Right renal cortex interstitium (tissue), 3 donors: ENCODE measurements at places on chromosomes 1 and 21.

GRCh38 chr1:222867316-222867715, 52.5 kb downstream of the DISP1 start:
- DNase-seq, result no peak

- DNase-seq, result no peak
These were observed 23.3 kb upstream of the FAM89A start for GRCh38 chr1:231063331-231063730.

DNA sequence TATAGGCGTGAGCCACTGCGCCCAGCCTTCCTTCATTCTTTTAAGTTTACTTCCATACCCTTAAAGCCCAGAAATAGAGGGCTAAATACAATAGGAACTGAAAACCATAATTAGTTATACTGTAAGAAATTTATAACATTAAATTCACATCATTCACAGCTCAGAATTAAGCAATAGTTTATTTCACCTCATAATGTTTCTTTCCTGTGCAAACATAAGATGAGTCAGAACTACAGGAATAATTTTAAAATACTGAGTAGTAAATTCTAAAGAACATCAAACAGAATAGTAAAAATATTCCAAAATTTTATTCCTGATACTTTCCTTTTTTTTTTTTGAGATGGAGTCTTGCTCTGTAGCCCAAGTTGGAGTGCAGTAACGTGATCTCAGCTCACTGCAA, 24.1 kb downstream of the POGZ start:
- no peak for DNase-seq

DNA sequence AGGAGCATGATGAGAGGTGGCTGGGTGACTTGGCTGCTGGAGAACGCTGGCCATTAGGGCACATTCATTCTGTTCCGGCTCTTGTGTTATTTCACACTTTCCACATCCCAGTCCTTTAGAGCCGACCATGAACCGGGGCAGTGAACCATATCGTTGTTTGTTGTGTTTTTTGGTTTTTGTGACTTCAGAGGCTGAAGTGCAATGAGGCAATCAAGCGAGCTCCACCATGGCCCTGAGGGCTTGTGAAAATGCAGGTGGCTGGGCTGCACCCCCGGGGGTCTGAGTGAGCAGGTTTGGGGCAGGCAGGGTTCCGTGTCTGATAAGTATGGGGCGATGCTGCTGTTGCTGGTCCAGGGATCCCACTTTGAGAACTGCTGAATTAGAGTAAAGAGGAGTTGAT, 23.7 kb downstream of the ABCG1 start:
- no peak for DNase-seq

GRCh38 chr1:171334024-171334640, 20.1 kb downstream of the FMO4 start:
- DNase-seq, result no peak

DNA sequence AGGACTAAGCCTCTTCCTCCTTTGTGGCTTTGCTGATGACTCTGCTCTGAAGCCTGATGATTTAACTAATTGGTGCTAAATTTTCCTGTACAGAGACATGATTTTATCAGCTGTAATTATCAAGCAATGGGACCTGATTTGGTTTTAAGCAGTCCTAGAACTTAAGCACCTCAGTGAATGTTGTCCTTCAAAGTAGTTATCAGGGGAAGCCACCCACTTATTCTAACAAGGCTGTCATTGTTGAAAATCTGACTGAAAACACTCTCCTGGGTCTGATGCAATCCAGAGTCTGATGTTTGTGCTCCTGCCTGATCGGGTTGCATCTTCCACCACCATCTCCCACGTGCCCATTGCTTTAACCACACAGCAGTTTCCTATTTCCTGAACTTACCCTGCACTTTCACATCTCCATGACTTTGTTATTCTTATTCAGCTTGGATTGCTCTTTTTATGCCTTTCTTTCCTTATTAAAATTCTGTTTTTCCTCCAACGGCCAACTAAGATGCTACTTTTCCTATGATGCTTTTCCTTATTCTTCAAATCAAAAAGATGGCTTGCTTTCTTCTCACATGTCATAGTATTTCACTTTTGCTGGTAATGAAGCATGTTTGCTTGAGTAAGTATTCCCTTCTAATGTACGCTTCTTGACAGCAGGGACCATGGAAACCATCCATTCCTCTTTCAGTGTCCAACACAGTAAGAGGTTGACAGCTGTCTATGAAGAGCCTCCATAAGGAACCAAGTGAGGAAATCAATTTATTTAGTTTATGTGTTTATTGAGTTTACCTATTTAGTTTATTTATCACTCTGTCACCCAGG, 55.0 kb downstream of the S1PR1 start:
- no peak for DNase-seq

GRCh38 chr1:165890684-165891083, 63.3 kb downstream of the UCK2 start:
- DNase-seq, result no peak

DNA sequence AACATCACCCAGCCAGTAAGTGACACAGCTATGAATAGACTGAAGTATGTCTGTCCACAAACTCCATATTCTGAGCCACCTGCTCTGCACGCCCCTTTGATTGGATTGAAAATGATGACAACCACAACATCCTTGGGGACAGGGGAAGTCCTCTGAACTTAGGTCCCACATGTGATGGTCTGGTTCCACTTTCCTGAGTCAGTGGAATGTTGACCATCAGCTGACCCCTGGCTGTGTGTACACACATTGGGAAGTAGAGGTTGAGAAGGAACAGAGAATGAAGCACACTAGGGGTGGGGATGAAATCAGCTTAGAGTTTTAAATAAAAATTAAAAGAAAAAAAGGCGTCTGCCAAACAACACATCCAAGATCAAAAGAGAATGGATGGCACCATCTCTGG, 8.0 kb upstream of the DISP3 start:
- no peak for DNase-seq

DNA sequence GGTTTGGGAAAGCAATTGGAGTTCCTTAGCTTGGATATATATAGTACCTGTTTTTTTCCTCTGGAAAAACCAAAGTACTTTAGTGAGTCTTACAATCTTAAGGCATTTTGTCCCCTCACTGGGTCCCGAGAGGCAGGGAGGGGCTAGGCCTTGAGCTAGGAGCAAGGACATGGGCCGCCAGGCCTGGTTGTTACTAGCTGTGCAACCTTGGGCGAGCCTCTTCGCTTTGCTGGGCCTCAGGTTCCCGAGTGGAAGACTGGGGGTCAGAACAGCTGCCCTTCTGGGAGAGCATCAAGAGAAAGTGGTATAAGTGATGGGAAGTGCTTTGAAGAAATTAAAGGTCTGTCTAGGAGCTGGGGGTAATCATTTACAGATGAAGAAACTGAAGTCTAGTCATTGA, 553.2 kb downstream of the KIF26B start:
- no peak for DNase-seq

DNA sequence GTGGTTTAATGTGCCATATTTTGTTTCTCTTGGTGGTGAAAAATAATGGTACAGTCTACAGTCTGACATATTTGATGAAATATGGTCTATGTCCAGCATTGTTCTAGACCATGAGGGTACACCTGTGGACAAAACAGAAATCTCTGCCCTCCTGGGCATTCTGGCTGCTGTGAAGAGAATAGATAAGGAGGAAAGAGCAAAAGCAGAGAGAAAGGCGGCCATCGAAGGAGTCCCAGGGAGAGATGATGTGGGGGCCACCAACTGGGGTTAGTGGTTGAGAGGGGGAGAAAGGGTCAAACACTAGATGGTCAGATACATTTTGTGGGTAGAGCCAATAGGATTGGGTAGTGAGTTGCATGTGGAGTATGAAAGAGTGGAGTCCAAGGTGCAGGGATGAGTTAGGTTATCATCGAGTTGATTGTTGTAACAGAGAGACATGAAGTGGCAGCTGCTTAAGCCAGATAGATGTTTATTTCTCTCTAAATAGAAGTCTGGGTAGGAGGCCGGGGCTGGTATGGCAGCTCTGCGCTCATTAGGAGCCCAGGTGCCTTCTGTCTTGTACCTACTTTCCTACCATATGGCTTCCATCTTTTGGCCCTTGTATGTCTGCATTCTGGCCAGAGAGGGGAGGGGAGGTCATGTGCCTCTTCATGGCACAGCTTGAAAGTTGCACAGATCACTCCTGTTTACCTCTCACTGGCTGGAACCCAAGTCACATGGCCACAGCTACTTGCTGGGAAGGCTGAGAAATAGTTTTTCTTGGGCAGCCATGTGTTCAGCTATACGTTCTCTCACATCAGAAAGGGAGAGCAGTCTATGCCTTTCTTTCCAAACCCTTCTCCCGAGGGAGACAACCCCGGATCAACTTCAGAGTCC, 13.0 kb downstream of the UBE4B start:
- DNase-seq, result no peak

GRCh38 chr1:224193319-224193966, 10.4 kb downstream of the DEGS1 start:
- DNase-seq, result no peak

GRCh38 chr1:8988618-8988967, 37.6 kb downstream of the SLC2A7 start:
- no peak for DNase-seq

DNA sequence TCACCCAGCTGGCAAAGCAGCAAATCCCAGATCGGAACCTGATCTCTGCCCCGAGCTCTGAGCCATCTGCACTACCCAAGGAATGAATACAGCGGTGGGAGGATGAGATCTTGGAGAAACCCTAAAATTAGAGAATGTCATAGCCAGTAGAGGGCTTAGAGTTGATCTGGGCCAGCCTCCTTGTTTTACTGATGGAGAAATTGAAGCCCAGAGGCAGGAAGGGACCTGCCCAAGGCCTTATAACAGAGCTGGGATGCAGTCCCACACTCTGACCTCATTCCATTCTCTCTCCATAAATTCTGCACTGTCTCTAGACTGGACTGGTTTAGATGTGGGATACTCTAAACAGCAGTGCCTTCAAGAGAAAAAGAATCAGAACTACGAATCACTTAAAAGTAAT, 4.8 kb upstream of the SFN start:
- no peak for DNase-seq

GRCh38 chr1:9018333-9018732, 7.9 kb downstream of the SLC2A7 start:
- peak; percentile 45 for DNase-seq

DNA sequence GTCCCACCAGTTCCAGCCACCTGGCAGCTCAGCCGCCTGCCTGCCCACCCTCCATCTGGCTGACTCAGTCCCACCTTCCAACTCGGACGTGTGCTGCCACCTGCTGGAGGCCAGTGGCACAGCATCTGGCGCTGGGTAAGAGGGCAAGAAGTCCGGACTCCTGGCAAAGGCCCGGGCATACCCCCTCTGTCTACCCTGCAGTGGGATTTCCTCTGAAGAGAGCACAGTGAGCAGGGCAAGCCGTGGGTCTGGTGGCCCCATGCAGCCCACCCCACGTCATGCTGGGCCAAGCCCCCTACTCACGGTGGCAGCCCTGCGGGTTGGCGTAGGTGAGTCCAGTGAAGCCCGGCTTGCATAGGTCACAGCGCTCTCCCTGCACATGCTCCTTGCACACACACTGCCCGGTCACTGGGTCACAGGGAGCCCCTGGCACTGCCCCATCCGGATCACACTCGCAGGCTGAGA, 24.5 kb downstream of the LAMB3 start:
- DNase-seq, result no peak

DNA sequence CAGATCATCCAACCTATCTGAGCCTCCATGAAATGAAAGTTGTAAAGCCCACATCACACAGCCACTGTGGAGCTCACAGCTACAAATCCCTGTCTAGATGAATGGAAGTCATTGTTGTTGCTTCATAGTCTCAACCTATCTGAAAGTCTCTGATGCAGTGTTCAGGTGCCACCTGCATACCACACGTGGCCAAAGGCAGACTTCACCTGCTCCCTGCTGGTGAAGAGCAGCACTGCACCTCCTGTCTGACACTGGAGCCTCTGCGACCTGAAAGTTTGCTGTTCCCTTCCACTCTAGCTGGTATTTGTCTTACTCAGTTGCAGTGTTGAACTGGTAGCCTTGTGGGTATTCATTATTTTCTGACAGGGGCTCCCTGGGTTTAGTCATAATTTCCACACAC, 18.4 kb downstream of the LORICRIN start:
- DNase-seq, result no peak

DNA sequence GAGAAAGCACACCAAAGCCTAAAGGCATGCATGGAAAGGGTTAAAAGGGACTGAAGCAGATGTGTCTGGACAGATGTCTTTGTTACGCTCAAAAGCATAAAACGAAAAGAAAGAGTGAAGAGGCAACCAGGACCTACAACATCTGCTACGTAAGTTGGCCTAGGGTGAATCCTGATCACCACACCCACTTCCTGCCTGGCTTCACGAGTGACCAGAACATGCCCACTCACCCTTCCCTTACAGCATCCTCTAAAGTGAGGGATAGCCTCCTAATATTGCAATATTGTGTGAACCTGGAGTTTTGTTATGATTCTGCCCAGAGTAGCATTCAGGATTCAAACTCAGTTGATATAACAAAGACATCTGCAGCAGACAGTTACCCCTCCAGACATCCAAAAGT, 10.6 kb upstream of the OLIG2 start:
- no peak for DNase-seq

- peak; percentile 54 for DNase-seq
These were observed 33.6 kb downstream of the SPAG17 start for GRCh38 chr1:118151312-118151937.

GRCh38 chr1:29197590-29197924, 15.9 kb upstream of the SRSF4 start:
- DNase-seq, result no peak

GRCh38 chr1:94727846-94728715, 92.1 kb upstream of the SLC44A3 start:
- no peak for DNase-seq

GRCh38 chr21:28160378-28160777, 832.3 kb downstream of the LTN1 start:
- DNase-seq, result peak; percentile 1

- DNase-seq, result no peak
These were observed 83.1 kb upstream of the SOD1 start for GRCh38 chr21:31576428-31576827.

- DNase-seq, result no peak
These were observed 514.0 kb upstream of the ADAMTS5 start for GRCh38 chr21:27480841-27481261.

GRCh38 chr1:19979494-19979977, at the start of gene PLA2G2A:
Gene PLA2G2A, minus strand, starts transcription at chr1:19979618. Its CDS starts 845 bp downstream, at chr1:19978773.
- no peak for DNase-seq

DNA sequence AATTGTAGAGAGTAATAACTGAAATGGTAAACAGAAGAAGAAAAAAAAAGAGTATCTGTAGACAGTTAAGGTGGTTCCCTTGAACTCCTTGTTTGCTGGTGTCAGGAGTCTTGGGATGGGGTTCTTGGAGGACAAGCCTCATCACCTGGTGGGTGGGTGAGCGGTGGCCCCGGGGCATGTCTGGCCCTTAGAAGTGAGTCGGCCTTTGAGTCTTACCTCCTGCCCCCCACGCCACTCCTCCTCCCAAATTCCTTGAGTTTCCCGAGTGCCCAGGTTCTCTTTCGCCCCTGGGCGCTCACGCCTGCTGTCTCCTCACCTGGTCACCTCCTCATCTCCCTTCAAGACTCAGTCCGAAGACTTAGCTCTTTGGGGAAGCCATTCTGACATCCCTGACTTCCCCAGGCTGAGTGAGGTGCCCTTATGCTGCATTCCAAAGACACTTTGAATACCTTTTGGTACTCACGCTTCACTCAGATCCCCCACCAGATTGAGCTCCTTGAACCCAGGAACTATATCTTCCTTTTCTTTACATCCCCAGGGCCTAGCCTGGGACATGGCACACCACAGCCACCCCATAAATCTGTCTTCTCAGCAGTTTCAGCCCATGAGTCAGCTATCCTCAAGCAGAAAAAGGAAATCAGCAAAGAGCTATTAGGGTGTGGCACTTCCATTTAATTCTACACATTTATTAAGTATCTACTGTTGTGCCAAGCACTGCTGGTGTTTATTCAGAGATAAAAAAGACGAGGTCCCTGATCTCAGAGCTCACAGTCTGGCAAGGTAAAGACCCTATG, 13.5 kb upstream of the IKBKE start:
- no peak for DNase-seq
